Transverse colon (tissue), 4 donors: ENCODE measurements at places on chromosomes 1 and 21. TPM values are rescaled to one million over a fixed set of nuclear protein-coding genes. Genes with fewer than 3 reads are reported as not detected.

- peak; percentile 57 for DNase-seq
These were observed 623 bp downstream of the CAPN2 start for GRCh38 chr1:223712850-223713474.

CD52 gene
- 21.1 TPM for total RNA-seq

TTC39A gene
- 93.5 TPM for total RNA-seq

GRCh38 chr1:35931446-35932157, 697 bp downstream of the AGO3 start:
- DNase-seq: peak; percentile 42

DNA sequence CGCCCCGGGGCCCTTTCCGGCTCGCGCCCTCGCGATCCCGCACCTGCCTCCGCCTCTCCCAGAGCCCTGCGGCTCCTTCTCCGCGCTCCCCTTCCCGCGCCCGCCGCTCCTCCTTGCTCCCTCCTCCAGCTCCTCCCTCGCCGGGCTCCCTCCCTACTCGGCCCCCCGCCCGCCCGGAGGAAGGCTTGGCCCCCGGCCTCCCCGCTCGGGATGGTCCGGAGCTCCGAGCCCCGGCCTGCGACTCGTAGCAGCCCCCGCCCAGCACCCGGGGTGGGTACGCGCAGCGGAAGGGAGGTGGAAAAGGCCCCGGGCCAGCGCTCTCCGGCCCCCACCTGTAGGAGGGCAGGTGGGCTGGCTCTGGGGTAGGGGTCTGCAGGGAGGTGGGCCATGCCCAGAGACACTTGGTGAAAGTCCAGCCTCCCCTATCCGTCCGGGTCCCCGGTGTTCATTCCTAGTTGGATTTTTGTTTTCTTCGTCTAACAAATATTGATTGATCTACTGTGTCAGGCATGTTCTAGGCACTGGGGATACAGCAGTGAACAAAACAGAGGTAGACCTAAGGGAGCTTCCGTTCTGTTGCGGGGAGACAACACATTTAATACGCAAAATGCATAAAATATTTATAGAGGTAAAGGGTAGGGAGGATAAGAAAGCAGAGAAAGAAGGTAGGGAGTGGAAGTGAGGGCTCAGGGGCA, at the start of gene HTR1D:
Gene HTR1D, minus strand, starts transcription at position 82 of the 695 bp plus-strand sequence. CDS start 23,283 bp downstream, outside the sequence.
- DNase-seq: peak; percentile 14

CTSK gene
- total RNA-seq: 53.2 TPM

DNA sequence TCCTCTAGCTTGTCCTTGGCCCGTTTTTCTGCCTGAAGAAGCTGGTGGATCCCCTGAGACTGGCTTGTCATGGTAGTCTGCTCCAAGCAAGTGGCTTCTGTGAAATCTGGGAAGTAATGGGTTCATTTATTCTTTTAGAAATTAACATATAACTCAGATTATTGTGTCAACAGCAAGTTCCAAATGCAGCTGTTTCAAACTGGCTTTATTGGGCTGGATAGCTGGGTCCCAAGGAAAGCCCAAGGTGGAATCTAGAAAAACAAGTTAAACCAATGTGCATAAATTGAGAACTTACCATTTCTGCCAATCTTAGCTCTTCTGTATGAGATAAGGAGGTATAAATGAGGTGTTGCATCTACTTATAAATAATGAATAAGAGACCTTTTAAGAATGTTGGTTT, at the start of gene ATP6V1G3:
Gene ATP6V1G3, minus strand, starts transcription at position 101 of the 400 bp plus-strand sequence. Its CDS starts 30 bp downstream, at position 71.
- DNase-seq: no peak

POFUT2 gene
- total RNA-seq: 79.3 TPM

- DNase-seq: no peak
These were observed 58.5 kb downstream of the EIF4G3 start for GRCh38 chr1:21118167-21118566.

DNA sequence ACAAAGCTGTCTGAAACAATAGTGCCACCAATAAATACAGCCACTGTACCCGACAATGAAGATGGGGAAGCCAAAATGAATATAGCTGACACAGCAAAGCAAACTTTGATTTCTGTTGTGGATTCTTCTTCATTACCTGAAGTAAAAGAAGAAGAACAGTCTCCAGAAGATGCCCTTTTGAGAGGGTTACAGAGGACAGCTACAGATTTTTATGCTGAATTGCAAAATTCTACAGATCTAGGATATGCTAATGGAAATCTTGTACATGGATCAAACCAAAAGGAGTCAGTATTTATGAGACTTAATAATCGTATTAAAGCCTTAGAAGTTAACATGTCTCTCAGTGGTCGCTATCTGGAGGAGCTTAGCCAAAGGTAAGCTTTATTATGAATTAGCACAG, 56.6 kb downstream of the SUCO start:
- no peak for DNase-seq

DNA sequence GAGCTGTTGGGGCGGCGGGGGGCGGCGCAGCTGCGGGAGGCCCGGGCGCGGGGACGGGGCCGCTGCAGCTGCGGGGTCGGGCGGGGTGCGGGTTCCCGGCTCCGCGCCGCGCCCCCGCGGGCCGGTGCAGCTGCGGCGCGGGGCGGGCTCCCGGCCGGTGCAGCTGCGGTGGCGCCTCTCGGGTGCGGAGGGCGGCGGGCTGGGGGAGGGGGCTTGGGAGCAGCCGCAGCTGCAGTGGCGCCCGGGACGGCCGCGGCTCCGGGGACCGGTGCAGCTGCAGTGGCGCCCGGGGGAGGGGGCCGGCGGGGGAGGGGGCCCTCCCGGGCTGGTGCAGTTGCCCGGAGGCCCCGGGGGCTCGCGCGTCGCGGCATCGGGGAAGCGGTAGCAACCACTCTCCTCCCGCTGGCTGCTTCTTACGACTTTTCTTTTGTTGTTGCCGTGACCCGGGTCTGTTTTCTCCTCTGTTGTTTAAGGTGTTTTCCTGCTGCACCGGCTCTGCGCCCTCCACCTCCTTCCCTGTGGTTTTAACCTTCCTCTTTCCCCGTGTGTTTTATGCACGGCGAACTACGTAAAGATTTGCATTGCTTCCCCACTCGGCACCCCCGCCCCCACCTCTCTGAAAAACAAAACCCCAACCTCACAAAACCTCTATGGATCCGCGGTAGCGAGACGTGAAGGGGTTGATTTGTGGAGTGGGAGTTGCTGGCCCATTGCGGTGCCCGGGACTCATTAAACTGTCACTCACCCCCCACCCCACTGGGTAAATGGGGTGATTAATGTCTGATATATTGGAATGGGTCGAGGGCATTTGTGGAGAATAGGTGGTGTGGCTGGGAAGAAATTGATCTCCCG, 1.7 kb upstream of the ZBTB18 start:
- DNase-seq: peak; percentile 62

VAV3 gene
- 44.1 TPM for total RNA-seq

- no peak for DNase-seq
These were observed 40.1 kb downstream of the SORT1 start for GRCh38 chr1:109357616-109358015.

DNA sequence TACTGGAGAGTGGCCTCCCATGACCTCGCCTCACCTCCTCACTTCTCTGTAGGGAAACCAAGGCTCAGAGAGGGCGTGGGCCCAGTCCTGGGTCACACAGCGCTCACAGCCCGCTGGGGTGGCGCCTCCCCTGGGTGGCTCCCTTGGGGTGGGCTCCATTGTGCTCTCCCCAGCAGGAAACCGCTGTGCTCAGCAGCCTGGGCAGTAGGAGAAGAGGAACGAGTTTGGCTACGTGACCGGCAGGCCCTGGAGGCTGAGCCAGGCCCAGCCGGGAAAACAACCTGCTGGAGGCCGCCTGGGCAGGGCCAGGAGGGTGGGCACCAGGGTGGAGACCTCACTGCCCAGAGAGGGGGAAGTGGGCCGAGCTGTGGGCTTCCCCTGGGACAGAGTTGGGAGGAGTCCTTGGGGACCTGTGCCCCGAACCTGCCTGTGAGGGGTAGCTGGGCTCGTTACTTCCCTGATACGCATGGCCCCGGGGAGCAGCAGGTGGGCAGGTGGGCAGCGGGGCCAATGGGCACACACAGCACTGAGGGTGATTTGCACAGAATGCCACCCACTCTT, 15.0 kb upstream of the FAM131C start:
- DNase-seq: no peak
